ENCODE measurements at places on chromosomes 2 and 18.

GRCh38 chr2:24984912-24985311 lies 13.2 kb upstream of the DNAJC27 start:
- no peak for DNase-seq

DNA sequence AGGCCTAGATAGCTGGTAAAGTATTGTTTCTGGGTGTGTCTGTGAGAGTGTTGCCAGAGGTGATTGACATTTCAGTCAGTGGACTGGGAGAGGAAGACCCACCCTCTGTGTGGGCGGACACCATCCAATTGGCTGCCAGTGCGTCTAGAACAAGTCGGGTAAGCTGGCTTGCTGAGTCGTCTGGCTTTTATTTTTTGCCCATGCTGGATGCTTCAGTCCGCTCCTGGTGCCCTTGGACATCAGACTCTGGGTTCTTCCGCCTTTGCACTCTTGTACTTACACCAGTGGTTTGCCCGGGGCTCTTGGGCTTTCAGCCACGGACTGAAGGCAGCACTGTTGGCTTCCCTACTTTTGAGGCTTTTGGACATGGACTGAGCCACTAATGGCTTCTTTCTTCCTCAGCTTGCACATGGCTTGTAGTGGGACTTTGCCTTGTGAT lies 24.3 kb downstream of the DIS3L2 start:
- no peak for DNase-seq

DNA sequence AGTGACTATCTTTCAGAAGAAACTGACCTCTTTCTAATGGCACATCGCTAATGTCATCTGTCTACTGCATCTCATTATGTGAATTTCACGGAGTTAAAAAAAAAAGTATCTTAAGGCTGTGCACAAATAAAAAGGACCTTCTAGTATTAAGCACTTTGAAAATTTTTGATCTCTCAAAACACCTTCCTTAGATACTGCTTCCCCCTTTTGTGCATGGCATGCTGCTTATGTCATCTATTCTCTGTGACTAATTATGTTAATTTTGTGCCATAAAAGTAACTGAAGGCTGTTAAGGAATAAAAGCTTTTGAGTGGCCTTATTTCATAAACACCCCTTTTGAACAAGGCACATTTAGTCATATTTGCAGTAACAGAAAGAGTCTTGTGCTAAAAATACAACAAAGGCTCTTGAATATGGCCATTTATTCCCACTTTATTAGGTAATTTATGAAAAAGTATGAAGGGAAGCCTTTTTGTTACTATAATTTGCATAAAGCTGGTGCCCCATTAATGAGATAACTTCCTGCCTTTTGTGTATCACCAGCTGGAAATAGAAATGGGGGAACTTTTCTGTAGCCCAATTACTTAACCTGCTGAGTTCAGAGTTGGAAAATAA lies 1412.0 kb upstream of the ZEB2 start:
- DNase-seq, result no peak

DNA sequence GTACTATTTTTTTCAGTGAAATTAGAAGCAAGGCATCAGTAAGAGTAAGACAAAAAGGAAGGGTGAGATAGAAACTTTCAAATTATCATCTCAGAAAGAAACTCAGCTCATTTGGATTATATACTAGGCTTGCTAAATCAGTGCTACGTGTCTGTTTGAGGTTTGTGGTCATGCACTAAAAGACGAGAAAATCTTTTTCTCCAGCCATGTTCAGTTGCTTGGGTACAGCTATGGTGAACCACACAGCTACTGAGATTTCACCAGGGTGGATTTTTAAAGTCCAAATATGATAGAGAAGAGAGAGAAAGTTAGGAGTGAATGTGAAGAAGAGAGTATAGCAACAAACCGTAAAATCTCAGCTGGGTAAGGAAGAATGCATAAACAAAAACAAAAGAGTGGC lies 161.6 kb downstream of the PTH2R start:
- DNase-seq, result no peak

GRCh38 chr2:100832885-100833284 lies 12.9 kb downstream of the NPAS2 start:
- DNase-seq, result no peak

- DNase-seq, result no peak
Observed at GRCh38 chr2:98377544-98377943, 31.3 kb downstream of the CNGA3 start.

- DNase-seq, result no peak
Observed at GRCh38 chr2:209463226-209463625, 39.4 kb downstream of the MAP2 start.

GRCh38 chr2:141528990-141529389 lies 601.8 kb downstream of the LRP1B start:
- DNase-seq, result no peak

DNA sequence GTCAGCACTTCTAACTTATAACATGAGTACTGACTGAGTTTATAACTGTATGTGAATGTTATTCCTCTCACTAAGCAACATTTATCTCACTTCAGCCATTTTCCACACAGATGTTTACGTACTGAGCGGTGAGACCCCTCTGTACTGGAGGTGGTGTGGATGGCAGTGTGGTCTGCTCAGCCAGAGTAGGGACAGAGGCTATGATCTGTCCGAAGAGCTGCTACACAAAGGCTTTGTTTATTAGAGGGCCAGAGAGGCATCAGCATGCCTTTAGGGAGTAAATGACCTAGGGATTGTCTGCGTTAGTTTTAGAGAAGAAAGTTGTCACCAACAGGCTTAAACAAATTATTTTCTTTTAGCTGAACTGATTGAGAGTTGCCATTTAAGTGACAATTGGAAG lies 23.2 kb upstream of the TACR1 start:
- DNase-seq, result no peak

DNA sequence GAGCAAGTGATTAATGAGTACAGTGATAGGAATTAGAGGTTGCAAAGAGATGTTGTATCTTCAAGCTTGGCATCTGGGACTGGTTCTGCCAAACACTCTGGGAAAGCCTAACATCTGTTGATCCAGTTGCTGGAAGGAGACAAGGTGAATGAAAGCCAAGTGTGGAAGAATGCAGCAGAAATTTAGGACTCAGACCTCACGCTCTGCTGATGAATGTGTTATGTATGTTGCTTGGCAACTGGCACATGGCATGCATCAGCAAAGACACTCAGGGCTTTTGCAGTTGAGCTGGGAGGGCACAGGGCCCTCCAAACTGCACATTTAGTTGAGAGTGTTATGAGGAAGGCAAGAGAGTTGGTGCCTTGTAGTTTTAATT lies 105.5 kb downstream of the COLEC12 start:
- no peak for DNase-seq

GRCh38 chr18:80112624-80113248 lies 3.7 kb downstream of the ADNP2 start:
- no peak for DNase-seq

- no peak for DNase-seq
Observed at GRCh38 chr18:7618891-7619442, 51.9 kb downstream of the PTPRM start.

- no peak for DNase-seq
Observed at GRCh38 chr2:54409752-54410151, 46.4 kb upstream of the SPTBN1 start.

DNA sequence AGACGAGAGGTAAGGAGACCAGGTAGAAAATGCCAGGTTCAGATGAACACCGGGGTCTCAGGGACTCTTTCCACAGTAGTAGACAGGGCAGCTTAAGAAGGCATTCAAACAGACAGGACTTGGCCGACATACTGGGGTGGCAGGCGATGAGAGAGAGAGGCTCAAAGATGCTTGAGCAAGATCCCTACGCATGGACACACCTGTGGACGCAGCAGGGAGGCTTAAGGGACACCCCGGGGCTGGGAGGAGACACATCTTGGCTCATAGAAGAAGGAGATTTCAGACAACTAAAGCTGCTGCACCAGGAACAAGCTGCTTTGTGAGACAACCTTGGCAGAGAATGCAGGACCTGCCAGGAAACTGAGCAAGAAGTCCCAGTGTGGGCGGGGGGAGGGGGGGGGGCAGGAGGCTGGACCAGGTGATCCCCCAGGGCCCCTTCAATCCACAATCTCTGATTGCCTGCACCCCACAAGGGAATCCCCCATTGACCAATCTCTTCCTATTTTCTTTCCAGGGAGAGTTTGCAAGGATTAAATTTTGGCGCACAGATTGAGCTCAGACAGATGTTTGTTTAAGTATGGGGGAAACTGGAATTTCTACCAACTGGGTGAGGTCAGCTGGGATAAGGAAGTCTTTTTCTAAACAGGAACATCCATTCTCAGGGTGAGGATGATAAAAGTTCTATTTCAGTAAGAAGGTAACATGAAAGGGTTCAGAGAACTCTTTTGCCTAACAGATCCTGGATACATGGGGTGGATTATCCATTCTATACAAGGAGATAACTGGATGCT lies 400.7 kb downstream of the NBAS start:
- DNase-seq, result no peak

DNA sequence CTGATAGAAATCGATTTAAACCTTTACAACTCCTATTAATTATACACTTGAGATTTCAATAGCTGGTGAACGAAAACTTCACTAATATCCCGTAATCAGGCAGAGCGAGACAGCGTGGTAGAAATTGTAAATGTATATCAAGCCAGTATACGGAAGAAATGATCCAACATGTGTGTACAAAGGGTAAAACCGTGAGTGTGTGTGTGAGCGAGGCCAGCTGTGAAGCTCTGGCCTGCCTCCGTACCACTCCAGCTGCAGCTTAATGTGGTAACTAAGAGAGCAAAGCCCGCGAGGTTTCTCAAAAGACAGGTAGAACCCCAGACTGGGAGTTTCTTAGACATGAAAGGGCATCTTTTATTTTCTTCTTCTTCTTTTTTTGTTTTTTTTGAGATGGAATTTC lies 52.3 kb upstream of the ZNF516 start:
- no peak for DNase-seq

DNA sequence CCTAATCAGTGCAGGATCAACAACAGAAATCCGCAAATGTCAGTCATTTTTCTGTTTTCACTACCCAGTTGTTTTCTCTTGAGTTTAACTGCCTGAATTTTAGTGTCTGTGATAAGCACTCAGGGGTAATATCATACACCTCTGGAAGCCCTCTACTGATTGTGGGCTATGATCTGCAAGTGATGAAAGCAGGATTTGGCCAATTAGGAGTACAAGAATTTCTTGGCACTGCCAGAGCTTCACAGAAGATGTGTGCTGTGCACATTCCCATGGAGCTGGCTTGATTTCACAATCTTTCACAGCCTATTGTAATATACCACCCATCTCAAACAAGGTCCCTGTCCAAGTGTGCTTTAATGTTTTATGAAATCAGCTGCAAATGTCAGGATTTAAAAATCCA lies 27.3 kb upstream of the TDRD15 start:
- no peak for DNase-seq

GRCh38 chr2:11582862-11583752 lies 49.3 kb downstream of the GREB1 start:
- DNase-seq, result no peak

GRCh38 chr2:109057686-109058085 lies 68.7 kb upstream of the EDAR start:
- no peak for DNase-seq

DNA sequence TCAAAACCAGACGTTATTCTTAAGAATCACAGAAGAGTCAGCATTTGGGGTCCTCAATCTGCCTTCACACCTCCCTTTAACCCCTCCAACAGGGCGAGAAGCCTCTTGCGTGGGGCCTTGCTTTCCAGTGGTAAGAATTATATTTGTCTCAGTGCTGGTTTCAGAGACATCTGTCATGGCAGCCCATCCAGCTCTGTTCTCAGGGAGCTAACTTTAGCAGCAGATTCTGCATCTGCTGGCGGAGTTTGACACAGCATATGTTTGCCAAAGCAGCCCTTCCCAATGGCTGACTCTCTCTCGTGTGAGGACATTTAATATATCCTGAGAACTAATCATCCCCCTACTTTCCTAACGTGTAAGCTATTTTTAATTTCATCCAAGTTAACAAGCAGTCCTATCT lies 91.5 kb upstream of the BCL11A start:
- no peak for DNase-seq

DNA sequence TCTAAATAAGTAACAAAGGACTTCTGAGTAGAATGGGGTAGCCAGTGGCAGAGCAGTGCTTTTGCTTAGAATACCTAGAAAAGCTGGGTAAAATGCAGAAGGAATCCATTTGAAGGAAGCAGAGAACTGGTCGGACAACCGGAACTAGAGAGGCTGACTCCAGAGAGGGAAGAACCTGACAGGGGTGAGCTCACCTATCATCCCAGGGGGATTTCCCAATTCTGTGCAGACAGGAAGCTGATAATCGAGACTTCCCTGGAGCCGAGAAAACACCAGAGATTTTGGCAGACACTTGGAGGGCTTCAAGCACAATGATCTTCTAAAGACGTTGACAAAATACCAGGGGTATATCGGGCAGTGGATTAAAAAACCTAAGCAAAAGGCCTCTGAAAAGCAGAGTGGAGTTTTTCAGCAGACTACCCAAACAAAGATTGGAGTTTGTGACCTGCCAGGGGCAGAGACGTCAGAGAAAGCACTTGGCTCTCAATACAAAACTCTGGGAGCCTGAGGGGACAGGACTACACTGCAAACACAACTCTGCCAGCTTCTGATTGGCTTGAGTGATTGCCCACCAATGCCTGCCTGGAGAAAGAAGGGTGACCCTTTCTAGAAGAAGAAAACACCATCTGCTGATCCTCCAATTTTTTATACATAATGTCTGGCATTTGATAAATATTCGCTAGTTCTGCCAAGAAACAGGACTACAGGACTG lies 67.5 kb upstream of the TTN start:
- no peak for DNase-seq

- DNase-seq, result no peak
Observed at GRCh38 chr2:46545015-46545839, 65.9 kb downstream of the TMEM247 start.

GRCh38 chr2:199903111-199903510 lies 8.0 kb upstream of the C2orf69 start:
- DNase-seq, result no peak

GRCh38 chr2:64114063-64114911 lies 29.9 kb downstream of the PELI1 start:
- DNase-seq, result no peak

GRCh38 chr2:55809875-55810621 lies 113.5 kb downstream of the EFEMP1 start:
- DNase-seq, result no peak

GRCh38 chr18:47863041-47863440 lies 67.4 kb downstream of the SMAD2 start:
- DNase-seq, result no peak

- no peak for DNase-seq
Observed at GRCh38 chr2:195619590-195619989, 37.4 kb upstream of the SLC39A10 start.

GRCh38 chr2:2879071-2879470 lies 498.5 kb downstream of the EIPR1 start:
- DNase-seq, result no peak
